ENCODE measurements at places on chromosomes 5 and 9.

- no peak for DNase-seq
Measured at GRCh38 chr5:6717247-6717646, 4.0 kb downstream of the TENT4A start.

GRCh38 chr5:158966716-158967115 is 133.0 kb downstream of the EBF1 start:
- no peak for DNase-seq

- peak; percentile 35 for DNase-seq
Measured at GRCh38 chr5:173573126-173573960, 43.1 kb downstream of the BOD1 start.

DNA sequence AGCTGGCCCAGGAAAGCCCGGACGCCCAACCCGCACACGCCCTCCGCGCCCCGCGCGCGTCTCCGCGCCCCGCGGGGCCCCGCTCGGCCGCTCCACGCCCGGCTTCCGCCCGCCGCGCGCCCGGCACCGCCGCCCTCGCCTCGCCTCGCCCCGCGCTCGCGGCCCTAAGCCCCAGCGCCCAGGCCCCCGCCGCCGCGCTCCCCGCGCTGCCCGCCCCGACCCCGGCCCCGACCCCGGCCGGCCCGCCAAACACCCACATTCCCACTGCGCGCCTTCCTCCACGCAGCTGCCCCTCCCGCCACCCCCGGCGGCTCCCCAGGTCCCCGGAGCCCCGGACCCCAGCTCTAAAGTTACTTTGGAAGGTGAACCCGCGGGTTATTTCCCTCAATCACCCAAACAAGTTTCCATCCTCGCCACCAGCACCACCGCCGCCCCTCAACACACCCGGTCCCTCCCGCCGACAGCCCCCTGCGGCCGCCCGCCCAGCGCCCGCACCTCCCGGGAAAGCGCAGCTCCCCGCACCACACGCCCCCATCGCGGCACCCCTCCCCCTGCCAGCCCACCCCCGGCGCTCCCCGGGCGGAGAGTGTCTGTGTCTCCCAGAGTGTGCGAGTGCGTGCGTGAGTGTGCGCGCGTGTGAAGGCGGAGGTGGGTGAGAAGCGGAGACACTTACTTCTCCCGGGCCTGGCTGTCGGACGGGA is 439 bp downstream of the SSBP2 start:
- DNase-seq = no peak

- DNase-seq = no peak
Measured at GRCh38 chr5:173327948-173328843, at the start of gene STC2. Gene STC2 (minus strand): TSS chr5:173328414. CDS start chr5:173328193, 221 bp downstream.

DNA sequence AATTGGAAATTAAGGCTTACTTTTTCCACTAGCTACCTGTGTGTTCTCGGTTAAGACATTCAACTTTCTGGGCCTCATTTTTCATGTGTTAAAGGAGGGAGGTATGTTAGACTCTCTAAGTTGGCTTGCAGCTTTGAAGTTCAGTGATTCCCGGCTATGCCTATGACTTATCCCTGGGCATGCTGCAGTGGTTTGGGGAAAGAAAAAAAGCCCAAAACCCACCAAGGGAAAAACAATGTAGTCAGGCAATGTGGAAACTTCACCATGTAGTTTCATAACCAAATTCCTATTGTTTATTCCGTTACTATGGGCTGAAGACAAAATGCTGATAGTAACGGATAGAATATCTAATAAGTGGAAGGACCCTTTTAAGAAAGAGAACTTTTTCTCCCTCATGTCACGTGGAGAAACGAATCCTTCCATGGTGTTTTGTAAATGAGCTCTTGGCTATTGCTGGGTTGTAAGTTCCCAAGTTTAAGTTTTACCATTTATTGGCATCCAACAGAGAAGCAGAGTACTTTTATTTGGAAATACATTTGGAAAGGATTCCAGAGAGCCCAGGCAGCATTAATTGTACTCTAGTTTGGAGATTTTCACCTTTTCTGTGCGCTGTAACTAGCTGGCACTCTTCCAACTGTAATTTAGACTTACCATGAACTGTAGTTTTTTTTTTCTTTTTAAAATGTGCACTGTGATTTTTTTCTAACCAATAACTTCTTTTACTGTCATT is 84.9 kb upstream of the MPDZ start:
- no peak for DNase-seq

- DNase-seq = no peak
Measured at GRCh38 chr9:90766731-90767130, 34.9 kb upstream of the SYK start.

DNA sequence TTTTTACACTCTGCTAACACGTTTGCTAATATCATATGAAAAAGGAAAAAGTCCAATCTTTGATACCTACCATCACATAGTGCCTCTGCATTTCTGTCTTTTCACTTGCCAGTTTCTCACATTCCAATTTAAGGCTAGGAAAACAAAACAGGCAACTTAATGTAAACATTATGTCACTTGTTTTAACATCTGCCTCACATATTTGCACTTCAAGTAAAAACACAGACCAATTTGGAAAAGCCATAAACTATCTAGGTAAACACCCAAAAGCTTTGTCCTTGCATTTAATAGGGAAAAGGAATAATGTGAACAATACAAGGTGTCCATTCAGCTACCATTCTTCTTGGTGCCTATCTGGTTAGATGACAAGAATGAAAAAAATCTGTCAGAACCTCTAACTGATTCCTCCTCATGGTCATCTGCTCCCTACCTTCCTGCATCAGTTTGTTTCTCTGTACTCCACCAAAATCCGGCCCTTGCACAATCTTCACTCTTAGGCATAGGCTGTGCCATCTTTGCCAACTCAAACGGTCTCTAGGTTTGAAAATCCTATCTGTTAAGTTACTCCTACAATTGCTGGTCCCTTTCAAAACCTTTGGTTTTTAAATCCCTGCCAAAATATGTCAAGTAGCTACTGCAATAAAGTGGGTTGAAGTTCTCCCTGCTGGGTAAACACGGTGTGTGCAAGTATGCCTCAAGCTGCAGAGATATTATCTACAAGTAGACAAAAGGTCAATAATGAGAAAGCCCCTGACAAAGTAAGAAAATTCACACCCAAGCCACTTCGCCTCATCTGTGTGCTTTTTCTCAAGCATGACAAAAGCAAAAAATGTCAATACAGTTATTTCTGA is 3.4 kb downstream of the TLE1 start:
- DNase-seq = no peak

- no peak for DNase-seq
Measured at GRCh38 chr5:67190410-67190809, 6.2 kb downstream of the CD180 start.

GRCh38 chr5:165573445-165573844 is 2068.0 kb downstream of the MAT2B start:
- DNase-seq = no peak

DNA sequence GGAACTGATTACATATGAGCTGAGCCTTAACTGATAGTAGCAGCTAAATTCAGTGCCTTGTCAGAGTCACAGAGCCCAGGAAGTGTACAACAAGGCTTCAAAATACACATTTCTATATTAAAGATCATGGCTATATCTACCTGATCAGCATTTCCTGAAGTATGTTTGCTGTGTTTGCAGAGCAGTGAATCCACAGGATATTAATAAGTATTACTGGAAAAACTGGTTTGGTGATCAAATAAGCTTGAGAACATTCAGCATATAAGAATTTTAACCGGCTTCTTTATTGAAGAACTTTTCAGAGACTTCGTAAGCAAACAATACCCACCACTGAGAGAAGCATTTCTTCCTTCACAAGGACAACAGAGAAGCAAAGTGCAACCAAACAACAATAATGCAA is 227.0 kb downstream of the ELAVL2 start:
- no peak for DNase-seq

GRCh38 chr5:132761321-132762240 is 14.4 kb downstream of the CCNI2 start:
- no peak for DNase-seq

DNA sequence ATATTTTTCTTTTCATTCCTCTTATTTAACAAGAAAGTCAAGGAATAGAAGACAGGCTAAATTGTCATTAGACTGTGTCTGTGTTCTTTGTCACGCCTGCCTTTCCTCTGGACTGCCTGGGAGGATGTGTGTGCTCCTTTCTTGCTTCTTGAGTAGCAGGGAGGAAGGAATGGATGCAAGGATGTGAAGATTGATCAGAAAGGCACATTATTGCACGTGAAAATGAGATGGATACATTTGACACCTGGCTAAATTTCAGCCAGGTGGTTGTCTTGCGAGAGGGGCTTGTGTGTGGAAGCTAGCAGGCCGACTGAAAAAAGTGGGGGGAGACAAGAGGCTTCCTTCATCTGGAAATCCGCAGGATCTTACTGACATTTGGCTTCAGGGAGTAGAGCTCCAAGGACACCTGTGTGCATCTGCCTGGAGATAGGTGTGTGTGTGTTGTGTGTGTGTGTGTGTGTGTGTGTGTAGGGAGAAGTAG is 200.1 kb downstream of the MEF2C start:
- DNase-seq = no peak

DNA sequence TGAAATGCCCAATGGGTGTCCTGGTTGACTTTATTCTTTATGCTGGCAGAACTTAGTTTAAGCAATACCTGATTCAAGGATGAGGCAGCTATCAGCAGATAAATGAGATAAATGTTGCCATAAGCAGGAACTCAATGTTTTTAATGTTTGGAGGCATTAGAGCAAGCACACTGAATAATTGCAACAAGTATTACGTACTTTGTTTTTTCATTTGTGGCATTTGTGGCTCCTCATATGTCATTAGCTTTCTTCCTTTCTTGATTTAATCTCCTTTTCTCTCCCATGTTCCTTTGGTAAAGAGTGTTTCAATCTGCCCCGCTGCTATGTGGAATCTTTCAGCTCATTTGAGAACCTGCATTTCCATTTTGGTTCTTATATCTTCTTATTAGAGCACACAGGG is 6.4 kb upstream of the NR3C1 start:
- DNase-seq = no peak

GRCh38 chr5:113969901-113970300 is 392.0 kb upstream of the KCNN2 start:
- DNase-seq = no peak

DNA sequence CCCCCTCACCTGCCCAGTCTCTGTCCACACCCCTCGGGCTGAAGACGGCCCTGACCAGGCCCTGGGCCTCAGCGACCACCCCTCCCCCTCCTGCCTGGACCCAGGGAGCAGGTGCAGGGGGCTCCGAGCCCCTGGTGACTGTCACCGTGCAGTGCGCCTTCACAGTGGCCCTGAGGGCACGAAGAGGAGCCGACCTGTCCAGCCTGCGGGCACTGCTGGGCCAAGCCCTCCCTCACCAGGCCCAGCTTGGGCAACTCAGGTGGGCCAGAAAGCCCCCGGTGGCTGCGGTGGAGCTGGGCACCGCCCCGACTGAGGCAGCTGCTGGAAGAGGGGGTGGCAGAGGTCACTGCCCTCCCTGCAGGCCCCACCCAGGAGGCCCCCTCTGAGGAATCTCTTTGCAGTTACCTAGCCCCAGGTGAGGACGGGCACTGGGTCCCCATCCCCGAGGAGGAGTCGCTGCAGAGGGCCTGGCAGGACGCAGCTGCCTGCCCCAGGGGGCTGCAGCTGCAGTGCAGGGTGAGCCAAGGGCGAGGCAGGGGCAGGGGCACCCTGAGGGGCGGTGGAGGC is 7.7 kb downstream of the ENTPD8 start:
- DNase-seq = no peak

Measured in activated T-helper 1 cell treated with anti-CD3 and anti-CD28 coated beads, Interleukin-2, amount 50 U/mL, for 16 hours (primary cell).